ENCODE measurements at places on chromosomes 4 and X.

DNA sequence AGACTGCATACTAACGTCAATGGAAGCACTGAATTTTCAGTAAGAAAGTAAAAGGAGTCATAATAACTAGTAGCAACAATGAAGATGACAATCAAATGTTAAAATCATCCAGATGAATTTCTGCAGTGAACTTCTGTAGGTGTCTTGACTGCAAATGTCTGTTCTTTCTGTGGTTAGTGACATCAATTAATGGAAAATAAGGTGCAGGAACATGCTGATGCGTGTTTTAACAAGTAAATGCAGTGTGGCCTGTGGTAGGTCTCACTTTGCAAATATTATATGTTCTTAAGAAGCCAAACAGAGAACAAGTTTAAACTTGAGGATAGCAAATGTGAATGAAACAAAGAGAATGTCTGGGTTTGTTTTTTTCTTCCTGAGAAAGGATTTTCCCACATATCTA lies 2.6 kb upstream of the DTHD1 start:
- no peak for DNase-seq

DNA sequence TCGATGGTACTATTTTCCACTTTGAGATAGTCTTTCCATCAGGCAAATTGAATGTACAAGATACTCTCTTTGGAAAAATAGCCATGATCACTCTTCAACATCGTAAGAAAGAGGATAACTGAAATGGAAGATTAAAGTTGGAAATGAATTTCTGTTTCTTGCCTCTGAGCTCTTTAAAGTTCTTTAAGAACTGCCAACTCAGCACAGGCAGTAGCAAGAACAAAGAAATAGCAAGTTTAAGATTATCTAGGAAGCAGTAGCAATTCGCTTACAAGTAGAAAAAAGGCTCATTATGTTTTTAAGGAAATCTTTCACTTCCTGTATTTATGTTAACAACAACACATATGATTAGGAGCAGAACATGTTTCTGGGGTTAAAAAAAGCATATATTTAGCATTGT lies 127.6 kb downstream of the CDS1 start:
- no peak for DNase-seq

DNA sequence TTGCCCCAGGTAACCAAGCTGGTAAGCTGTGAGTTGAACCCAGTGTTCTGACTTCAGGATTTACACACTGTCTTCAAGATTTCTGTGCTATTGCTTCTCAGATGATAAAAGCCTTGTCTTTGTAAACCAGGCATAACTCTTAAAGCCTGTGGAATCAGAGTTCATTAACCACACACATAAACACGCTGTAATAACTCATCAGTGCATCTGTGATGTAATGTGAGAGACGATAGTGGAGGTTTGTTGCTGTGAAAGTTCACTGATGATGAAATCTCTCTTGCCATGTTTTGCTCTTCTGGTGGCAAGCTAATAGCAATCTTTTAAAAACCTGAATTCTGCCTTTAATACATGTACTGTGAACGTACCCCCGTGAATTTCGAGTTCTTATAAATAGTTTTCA lies 41.5 kb downstream of the CLCN4 start:
- DNase-seq, result no peak

DNA sequence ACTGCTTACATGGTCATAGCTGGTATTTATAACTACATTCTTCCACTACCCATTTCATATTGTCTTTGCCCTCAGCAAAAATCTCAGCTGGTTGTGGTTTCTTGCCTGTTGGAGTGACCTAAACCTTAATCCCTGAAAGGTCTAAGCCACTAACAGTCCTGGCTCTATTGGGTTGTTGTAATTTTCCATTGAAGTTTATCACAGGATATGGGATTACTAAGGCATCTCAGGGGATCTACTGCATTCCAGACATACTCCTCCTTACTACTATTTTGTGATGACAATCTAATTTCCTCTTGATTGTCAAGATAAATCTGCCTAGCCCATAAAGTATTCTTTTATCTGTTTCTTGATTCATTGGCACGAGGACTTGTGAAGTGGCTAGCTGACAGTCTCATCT lies 6.2 kb upstream of the OSTC start:
- DNase-seq, result no peak

DNA sequence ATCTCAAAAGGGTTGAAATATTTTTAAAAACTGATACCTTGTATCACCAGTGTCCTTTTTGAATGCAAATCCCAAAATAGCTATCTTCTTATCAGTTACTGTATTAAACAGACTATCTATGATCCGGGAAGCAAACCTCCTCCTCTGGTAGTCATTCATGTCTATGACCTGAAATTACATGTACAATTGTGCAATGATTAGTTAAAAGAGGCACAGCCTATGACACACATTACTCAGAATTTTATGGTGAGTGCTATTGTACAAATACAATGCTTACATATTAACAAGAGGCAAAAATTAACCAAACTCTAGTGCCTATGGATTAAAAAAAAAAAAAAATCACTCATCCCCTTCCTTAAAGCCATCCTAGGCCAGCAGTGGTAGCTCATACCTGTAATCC lies 21.7 kb downstream of the UGDH start:
- DNase-seq, result no peak

DNA sequence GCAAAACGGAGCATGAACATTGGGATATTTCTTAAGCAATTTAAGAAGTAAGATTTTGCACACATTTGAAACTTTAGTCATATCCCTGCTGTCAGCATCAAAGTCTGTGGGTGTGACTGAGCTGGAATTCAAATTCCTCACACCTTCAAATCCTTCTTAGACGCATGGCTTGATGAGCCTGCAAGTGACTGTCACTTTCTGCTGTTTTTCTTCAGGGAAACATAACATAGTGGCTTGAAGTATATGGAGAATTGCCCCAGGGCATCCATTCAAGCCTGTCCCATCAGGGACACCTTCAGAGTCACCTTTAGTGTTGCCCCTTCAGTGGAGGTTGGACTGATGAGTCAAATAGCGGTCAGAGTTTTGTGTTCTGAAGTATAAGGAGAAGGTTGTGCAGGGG lies 17.4 kb downstream of the FHDC1 start:
- DNase-seq, result no peak

- DNase-seq, result no peak
Measured at GRCh38 chrX:133715715-133716114, 269.7 kb downstream of the GPC3 start.

DNA sequence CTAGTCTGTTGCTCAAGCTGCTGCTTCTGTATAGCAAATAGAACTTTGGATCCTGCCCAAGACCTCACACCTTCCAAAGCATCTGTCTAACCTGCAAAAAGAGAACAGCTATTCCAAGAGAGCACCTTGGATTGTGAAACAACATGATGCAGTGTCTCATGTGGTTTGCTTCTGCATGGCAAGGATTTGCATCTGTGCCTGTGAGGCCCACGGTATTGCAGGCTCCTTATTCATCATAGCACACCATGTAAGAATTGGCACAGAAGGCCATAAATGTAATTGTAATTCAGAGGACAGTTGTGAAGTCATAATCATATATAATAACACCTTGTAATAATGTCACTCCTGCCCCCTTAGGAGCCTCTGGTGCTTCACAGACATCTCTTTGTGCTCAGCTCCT lies 147.1 kb downstream of the ZNF674 start:
- no peak for DNase-seq

DNA sequence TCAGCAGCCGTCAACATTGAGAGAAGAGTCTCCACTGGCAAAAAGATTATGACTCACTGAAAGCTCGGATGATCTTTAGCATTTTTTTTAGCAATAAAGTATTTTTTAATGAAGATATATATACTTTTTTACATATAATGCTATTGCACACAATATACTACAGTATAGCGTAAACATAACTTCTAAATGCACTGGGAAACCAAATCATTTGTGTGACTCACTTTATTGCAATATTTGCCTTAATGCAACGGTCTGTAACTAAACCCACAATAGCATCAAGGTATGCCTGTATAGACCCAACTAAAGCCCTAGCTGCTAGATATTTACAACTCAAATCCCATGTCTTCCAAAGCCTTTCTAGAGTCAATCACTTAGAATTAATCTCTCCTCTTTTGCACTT lies 52.3 kb upstream of the EDNRA start:
- no peak for DNase-seq

- no peak for DNase-seq
Measured at GRCh38 chr4:2671267-2671895, 84.8 kb downstream of the TNIP2 start.

DNA sequence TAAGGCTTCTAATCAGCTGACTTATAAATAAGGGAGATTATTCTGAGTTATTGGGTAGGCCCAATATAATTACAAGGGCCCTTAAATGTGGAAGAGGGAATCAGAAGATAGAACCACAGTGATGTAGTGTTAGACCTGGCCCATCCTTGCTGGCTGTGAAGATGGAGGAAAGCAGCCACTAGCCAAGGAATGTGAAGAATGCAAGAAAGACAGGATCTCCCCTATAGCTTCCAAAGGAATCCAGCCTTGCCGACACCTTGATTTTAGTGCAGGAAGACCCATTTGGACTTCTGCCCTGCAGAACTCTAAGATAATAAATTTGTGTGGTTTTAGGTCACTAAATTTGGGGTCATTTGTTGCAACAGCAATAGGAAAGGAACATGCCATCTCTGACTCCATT lies 150.6 kb downstream of the SPATA18 start:
- DNase-seq, result no peak

GRCh38 chr4:39047681-39048080 lies 14.4 kb upstream of the KLHL5 start:
- no peak for DNase-seq

DNA sequence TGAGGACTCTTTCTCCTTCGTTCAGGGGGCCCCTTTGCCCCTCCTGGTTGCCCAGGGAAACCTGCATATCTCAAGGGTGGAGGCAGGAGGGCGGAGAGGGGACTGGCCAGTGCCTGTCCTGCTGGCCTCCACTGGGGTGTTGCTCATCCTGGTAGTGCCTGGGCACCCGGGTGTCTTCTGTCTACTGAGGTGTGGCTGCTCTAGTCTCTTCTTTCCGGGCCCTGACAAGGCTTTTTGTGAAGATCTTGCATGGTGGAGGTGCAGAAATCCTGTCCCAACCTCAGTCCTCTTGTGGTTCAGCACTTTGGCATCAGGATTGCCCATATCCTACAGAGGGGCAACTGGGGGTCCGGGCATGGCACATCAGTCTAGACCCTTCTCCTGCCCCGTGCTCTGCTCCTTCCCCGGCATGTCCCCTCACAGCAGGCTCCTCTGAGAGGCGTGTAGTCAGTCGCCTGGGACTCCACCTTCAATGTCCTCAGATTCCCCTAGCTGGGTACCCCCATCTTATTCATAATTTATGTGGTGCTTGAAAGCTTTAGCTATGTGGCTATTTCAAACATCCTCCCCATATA lies 1.9 kb downstream of the CCDC110 start:
- no peak for DNase-seq

DNA sequence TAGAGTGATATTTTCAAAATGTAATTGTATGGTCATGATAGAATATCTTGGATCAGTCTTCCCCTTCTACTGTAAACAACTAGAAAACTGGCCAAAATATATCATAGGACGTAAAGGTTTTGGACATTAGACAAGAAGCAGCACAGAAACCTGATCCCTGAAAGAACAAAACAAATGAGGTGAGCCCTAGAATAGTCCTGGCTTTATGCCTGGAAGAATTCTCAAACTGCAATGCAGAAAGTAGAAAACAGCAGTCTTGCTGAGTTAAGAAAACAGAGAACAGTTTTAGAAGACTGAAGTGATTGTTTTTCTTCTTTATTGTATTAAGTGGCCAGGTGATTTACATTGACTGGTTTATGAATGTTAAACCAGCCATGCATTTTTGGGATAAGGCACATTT lies 19.5 kb downstream of the NSUN7 start:
- DNase-seq, result no peak

- DNase-seq, result no peak
Measured at GRCh38 chr4:154294652-154295350, 196.8 kb downstream of the DCHS2 start.

DNA sequence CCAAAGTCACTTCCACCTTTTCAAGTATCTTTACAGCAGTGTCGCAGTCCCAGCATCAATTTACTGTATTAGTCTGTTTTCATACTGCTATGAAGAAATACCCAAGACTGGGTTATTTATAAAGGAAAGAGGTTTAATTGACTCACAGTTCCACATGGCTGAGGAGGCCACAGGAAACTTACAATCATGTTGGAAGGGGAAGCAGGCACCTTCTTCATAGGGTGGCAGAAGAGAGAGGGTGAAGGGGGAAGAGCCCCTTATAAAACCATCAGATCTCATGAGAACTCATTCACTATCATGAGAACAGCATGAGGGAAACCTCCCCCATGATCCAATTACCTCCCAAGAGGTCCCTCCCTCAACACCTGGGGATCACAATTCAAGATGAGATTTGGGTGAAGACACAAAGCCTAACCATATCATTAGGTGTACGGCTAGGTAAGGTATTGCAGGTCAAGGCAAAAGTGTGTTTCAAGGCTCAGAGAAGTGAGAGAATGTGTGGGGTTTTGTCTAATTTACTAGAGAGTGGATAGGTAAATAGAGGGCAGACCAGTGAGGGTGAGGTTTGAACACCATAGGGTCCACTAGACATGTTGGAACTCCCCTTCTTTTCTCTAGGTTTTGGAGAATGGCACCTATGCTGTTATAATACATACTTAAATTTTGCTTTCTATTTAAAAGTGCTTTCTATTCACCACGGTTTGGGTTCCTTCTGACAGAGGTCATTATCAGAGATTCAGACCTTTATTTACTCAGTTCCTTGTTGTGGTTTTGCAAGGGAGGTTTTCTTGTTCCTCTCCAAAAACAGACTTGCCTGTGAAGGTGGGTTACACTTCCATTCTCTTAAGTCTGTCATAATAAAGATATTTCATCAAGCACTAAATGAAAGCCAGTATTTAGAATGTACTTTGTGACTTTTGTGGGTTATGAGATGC lies 186.6 kb downstream of the CPEB2 start:
- DNase-seq, result no peak

- no peak for DNase-seq
Measured at GRCh38 chr4:25667931-25668557, 12.4 kb downstream of the SLC34A2 start.

GRCh38 chr4:158209825-158210807 lies at the start of gene TMEM144:
Gene TMEM144, plus strand, starts transcription at chr4:158210486. Its CDS starts 2,182 bp downstream, at chr4:158212668.
- no peak for DNase-seq

GRCh38 chr4:54187148-54187547 lies 41.9 kb upstream of the PDGFRA start:
- DNase-seq, result no peak

- DNase-seq, result no peak
Measured at GRCh38 chr4:67520141-67520540, 25.2 kb downstream of the CENPC start.

DNA sequence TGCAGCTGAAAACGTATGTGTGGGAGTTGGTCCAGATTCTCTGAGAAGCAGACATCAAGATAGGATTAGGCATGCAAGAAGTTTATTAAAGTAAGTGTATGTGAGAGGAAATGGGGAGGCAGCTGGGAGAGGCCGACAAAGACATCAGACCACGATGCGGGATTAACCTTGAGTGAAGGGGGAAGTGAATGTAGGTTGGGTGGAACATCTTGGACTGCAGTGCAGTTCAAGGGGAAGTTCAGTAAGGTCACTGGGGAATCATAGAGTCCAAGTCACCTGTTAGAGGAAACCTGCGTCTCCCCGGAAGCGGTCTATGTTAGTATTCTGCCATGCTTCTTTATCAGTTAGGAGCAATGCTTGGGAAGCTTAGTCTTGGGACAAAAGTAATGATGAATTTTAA lies 22.0 kb downstream of the CXCL8 start:
- no peak for DNase-seq

GRCh38 chr4:112251019-112251643 lies 19.5 kb downstream of the AP1AR start:
- DNase-seq, result no peak

- DNase-seq, result no peak
Measured at GRCh38 chr4:1090465-1091440, 22.6 kb downstream of the RNF212 start.

GRCh38 chrX:97224148-97224547 lies 340.4 kb downstream of the RPA4 start:
- DNase-seq, result no peak
